Psoas muscle (tissue), 8 donors: ENCODE measurements at places on chromosomes 1 and 21. TPM values are rescaled to one million over a fixed set of nuclear protein-coding genes. Genes with fewer than 3 reads are reported as not detected.

- DNase-seq, result no peak
Observed at GRCh38 chr1:209659909-209660308, 7.7 kb upstream of the LAMB3 start.

- DNase-seq, result no peak
Observed at GRCh38 chr1:6462412-6463119, 3.4 kb downstream of the TNFRSF25 start.

GRCh38 chr1:73943270-73943669, 254.7 kb downstream of the LRRIQ3 start:
- no peak for DNase-seq

GRCh38 chr1:231334079-231334666, 3.5 kb downstream of the EXOC8 start:
- DNase-seq, result no peak

DNA sequence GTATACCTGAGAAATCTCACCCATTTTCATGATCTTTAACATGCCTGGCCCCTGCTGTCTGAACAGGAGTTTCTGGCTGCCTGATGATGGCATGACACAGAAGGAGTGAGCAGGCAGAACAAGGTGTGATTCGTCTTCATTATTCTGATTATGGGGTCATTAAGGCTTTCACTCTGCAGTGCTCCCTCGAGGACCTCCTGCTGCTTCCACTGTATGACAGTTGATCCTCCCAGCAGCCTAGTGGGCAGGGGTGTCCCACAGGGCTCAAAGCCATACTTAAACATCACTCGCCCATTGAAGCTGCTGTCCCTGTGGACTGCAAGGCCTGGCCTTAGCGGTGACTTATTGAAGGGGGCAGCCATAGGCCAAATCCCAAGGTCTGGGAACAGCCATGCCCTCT, 12.7 kb upstream of the PARS2 start:
- no peak for DNase-seq

GRCh38 chr1:156319664-156320063, 18.4 kb downstream of the CCT3 start:
- no peak for DNase-seq

DNA sequence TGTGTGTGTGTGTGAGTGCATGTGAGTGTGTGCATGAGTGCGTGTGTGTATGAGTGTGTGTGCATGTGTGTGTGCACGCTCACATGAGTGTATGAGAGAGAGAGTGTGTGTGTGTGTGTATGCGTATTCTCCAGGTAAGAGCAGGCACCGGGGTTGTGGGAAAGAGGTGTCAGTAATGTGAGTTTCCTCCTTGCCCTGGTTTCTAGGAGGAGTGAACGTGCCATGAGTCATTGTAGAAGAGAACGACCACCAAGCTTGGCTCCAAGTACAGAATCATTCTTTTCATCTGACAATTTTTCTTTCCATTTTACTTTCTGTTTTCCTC, 79.1 kb downstream of the POFUT2 start:
- DNase-seq, result no peak

DNA sequence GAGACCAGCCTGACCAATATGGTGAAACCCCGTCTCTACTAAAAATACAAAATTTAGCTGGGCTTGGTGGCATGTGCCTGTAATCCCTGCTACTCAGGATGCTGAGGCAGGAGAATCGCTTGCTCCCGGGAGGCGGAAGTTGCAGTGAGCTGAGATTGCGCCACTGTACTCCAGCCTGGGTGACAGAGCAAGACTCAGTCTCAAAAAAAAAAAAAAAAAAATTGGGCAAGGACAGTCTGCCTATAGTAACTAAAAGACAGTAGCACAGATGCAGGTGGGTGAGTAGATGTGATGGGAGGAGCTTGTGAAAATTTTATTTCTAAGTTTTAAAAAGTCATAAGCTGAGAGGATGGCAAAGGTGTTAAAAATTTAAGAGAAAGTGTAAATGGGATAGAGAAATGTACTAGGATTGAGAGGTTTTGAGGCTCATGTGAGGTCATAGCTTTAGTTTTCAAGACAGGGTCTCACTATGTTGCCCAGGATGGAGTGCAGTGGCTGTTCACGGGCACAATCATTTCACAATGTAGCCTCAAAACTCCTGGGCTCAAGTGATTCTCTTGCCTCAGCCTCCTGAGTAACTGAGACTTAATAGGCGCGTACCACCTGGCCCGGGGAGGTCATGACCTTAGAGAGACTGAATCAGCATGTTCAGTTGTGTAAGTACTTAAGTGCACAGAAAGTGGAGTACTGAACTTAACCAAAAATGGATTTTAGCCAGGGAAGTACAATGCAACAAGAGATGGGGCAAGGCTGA, 33.7 kb downstream of the PTP4A2 start:
- DNase-seq, result peak; percentile 48

DNA sequence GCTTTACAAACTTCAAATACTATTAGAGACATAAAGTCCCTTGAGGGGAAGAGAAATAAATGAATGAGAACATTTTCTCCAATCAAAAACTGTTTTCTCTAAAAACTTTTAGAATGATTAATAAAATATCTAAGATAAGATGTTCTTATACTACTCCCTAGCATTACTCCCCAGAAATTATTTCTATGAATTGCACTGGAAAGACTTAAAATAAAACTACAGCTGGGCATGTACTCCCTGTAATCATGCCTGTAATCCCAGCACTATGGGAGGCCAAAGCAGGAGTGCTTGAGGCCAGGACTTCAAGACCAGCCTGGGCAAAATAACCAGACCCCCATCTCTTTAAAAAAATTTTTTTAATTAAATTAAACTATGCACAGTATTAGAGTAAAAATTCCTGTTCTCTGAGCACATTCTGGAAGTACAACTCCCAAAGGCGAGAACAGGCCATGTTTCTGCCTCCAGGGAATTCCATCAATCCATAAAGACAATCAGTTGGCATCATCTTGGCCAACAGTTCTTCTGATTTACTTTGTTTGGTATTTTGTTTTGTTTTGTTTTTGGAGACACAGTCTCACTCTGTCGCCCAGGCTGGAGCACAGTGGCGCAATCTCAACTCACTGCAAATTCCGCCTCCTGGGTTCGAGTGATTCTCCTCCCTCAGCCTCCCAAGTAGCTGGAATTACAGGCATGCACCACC, 77.9 kb downstream of the TGFBR3 start:
- no peak for DNase-seq

GRCh38 chr21:42548687-42549406, 35.2 kb downstream of the SLC37A1 start:
- no peak for DNase-seq

DNA sequence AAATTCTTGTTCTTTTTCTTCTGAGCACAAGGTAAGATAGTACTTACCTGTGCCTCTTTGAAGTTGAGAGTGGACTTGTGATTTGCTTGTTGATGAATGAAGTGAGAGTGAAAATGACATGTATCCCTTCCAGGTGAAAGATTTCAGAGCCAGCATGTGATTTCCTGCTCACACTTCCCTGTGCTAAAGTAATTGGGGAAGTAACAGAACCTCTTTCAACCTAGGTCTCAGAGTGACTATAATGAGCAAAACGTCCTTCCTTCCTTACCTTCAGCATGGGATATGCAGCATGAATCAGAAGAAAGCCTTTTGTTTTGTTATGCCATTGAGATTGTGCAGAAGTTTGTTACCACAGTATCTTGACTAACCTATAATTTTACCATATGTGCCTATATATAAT, 24.6 kb downstream of the RAVER2 start:
- DNase-seq, result no peak

GRCh38 chr1:8678673-8679394, 138.6 kb downstream of the RERE start:
- no peak for DNase-seq

DNA sequence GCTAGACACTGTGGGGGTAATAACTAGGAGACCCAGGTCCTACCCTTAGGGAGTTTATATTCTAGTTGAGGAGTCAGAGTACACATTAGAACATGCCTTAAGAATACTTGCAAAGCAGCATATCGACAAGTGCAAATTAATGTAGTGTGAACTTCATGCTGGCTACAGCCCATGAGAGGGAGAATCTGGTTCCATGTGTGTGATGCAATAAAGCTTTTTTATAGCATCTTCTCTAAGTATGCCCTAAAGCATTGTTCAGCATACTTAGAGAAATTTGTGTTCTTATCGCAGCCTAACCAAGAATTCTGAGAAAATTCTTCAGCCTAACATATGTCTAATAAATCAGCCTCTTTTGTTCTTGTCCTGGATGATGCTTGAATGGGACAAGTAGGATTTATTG, 95.5 kb downstream of the SDCCAG8 start:
- DNase-seq, result no peak

The OR2L3 gene
- not detected for polyA plus RNA-seq

The SPAG17 gene
- 0.03 TPM for polyA plus RNA-seq

The SAMD13 gene
- 5.5 TPM for polyA plus RNA-seq

The IL10 gene
- polyA plus RNA-seq, result 0.82 TPM

The MRPL37 gene
- 68.9 TPM for polyA plus RNA-seq

The CYP4A22 gene
- polyA plus RNA-seq, result 0.03 TPM

The C1orf105 gene
- 0.18 TPM for polyA plus RNA-seq

The GBP5 gene
- 0.18 TPM for polyA plus RNA-seq
